Activated CD8-positive, alpha-beta memory T cell treated with anti-CD3 and anti-CD28 coated beads for 24 hours (primary cell): ENCODE measurements at places on chromosomes 5 and 9.

DNA sequence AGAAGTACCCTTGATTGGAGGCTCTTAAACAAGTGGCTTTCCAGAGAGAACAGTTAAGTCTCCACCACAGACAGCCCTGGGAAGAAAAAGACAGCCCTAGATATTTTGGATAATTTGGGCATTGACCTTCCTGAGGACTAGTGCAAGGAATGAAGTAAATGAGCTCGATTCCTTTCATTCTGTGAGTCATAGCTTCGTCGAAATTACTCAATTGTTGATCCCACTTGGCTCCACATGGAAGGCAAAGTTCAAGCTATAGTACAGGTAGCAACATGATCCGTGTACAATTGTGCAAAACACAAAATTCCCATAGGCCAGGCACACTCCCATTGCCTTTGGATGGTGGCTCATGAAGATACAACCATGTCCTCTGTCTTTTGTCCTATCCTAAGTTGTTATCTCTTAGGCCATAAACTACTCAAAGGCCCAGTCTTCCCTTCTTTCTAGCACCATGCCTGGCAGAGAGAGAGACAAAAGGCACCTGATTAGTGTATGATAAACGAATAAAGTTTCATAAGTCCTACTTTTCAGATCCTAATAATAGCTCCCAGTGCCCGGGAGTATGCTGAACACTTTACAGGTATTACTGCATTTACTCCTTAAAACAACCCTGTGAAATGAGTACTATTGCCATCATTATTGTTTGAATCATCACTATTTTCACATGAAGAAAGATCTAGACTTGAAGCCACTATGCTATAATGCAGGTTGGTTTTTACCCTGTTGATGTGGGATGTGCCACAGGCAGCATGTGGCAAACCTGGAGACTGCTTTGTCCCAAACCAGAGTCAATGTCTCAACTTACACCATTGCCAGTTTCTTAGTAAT, 116.7 kb upstream of the RANBP3L start:
- no peak for DNase-seq

DNA sequence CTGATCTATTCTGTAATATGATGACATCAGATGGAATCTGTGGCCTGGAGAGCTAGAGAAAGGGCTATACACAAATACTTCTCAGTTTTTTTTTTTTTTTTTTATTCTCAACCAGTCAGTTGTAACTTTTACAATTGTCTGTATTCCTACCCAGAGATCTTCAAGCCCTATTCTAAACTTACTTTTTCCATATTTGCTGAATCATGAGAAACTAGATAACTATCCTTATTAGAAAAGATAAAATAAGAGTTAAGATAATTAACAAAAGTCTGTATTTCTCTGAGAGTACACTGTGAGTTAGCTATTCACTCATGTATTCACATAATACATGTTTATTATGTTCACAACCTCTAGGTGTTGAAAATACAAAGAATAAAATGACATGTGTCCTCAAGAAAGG, 1575.9 kb downstream of the EFNA5 start:
- no peak for DNase-seq

- DNase-seq: no peak
These were observed 824.4 kb upstream of the TYRP1 start for GRCh38 chr9:11868795-11869194.

GRCh38 chr5:134594336-134594735, 38.3 kb downstream of the SAR1B start:
- no peak for DNase-seq

DNA sequence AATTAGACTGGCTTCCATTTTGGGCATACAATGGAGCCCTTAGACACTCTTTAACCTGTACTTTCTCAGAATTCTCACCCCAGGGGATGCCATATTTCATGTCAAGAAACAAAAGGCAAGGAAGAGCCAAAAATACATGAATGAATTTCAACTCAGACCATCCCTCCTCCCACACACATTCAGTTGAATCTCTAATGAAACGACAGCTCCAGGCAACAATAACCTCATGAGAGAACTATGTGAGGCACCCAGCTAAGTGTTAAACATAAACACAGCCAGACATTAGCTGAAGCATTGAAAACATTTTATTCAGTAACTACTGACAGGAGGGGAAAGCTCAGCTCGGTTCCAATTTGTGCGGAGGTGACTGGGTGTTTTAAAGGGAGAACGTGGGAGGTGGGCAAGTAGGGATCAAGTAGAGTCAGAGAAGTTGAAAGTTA, 1359.1 kb upstream of the CDH9 start:
- DNase-seq: no peak

- peak; percentile 87 for DNase-seq
These were observed 18.1 kb downstream of the TCF7 start for GRCh38 chr5:134132372-134133187.

DNA sequence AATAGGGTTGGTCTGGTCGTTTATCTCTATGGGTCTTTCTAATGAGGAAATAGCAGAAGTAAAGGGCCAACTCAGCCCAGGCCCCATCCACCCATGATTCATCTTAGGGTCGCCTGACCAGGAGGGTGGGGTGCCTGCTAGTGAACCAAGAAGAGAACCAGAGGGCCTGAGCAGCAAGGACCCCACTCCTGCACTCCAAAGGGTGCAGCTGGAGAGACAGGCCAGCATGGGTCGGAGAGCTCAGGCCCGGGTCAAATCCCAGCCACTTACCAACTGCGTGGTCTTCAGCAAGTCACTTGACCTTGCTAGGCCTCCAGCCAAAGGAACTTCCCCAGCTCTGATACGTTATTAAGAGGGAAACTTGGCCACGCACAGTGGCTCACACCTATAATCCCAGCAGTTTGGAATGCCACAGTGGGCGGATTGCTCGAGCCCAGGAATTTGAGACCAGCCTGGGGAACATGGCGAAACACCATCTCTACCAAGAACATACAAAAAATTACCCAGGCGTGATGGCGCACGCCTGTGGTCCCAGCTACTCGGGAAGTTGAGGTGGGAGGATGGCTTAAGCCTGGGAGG, 4.3 kb downstream of the BBLN start:
- no peak for DNase-seq

DNA sequence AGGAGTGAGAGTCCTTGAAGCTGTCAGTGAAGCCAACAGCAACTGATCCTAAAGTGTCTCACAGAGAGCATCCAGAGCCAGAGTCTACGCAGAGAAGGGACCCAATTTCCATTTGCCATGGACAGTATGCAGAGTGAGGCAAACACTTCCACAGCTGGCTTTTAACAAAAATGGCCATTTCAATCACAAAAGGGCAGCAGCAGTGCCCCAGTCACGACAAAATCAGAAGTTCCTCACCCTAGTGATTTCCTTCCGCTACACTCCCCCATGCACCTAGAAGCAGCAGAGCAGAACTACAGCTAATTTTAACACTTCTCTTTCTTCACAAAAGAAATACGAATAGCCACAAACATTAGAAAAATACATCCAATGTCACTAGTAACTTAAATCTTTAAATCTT, 27.9 kb downstream of the FBXW11 start:
- DNase-seq: no peak

DNA sequence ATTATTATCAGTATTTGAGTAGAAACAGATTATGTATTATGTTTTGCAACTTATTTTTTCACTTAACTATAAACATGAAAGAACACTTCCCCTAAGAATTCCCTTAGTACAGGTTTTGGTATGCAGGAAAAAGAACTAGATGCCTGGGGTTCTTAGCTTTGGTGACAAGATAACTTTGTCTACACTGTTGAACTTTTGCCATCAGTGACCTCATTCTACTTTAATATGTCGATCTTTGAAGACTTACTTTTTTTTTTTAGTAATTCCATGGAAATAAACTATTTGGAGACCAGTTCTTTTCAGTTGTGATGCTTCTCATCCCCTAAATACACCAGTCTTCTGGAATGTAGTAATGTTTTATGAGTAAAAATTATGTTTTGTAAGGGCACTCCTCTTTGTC, 34.3 kb downstream of the ZNF462 start:
- no peak for DNase-seq

DNA sequence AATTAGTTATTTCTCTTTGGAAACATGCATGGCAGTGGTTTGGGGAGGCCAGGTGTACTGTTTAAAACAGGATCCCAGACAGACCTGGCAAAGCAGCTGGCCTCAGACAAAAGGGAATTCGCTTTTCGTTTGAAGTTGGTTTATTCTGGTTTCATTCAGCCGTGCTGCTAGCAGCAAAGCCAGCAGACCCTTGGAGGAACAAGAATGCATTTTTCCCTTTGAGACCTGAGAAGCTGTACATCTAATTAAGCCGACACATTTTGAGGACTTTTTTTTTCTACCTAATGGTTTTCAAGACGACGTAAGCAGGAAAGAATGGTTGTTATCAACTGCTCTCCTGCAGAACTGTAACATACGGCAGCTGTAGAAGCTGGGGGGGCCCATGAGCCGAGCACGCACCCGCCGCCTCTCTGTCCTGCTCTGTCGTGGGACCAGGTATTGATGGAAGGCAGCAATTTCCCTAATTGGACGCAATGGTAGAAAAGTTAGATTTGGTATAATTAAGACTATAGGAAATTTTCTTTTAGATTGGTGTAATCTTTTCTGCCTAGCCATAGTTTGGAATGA, 13.6 kb downstream of the PLEKHG4B start:
- DNase-seq: no peak

GRCh38 chr9:3332802-3333201, 193.0 kb downstream of the RFX3 start:
- no peak for DNase-seq

GRCh38 chr5:147397616-147398015, 112.3 kb downstream of the DPYSL3 start:
- no peak for DNase-seq

GRCh38 chr9:93593144-93593658, 16.8 kb downstream of the PHF2 start:
- no peak for DNase-seq

- DNase-seq: no peak
These were observed 4.2 kb downstream of the NIPBL start for GRCh38 chr5:36880761-36881160.

GRCh38 chr5:176387384-176387925, 943 bp downstream of the NOP16 start:
- no peak for DNase-seq

GRCh38 chr5:28543473-28544098, 1505.2 kb upstream of the CDH9 start:
- no peak for DNase-seq

DNA sequence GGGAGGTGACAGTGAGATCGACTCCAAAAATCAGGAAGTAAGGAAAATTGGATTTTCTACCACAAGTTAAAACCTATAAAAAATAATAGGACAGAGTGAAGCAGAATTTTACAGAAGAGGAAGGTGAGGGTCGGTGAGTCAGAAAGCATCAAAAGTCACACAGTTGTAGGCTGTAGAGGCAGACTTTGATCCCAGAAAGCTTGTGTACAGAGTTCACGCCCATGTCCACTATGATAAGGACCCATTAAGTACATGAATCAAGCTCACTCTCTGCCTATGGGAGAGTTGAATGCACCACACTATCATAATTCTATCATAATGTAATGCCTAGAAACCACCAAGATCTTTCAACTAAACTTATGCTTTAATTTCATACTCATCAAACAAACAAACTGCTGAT, 291.2 kb downstream of the PRELID2 start:
- no peak for DNase-seq

DNA sequence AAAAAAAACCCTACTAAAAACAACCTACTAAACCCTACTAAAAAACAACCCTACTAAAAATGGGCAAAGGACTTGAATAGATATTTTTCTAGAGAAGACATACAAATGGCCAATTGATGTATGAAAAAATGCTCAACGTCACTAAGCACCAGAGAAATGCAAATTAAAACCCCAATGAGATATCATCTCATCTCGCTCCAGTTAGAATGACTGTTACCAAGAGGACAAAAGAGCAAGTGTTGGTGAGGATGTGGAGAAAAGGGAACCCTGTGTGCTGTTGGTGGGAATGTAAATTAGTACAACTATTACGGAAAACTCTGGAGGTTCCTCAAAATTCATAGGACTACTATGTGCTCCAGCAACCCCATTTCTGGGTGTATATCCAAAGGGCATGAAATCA, 10.8 kb downstream of the SDHA start:
- DNase-seq: no peak

GRCh38 chr5:66958201-66958979, 238.2 kb downstream of the CD180 start:
- no peak for DNase-seq

- DNase-seq: no peak
These were observed 198.6 kb upstream of the HMHB1 start for GRCh38 chr5:143613329-143613728.

DNA sequence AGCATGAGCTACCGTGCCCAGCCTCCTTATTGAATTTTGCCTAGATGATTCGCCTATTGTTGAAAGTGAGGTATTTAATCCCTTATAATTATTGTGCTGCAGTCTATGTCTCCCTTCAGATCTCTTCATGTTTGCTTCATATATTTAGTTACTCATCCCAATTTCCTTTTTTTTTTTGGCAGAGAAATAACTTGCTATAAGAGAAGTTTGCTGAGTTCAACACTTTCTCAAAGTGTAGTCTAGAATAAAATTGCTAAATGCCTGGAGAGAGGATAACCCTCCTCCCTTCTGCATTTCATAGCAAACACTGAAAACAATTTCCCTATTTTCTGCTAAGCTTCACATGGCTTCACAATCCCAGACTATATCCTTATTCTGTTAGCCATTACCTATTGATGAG, 136.6 kb upstream of the CD180 start:
- DNase-seq: no peak

- no peak for DNase-seq
These were observed 21.3 kb downstream of the GPX3 start for GRCh38 chr5:151041577-151042268.

- no peak for DNase-seq
These were observed 24.2 kb downstream of the TMEM232 start for GRCh38 chr5:110702300-110702699.

DNA sequence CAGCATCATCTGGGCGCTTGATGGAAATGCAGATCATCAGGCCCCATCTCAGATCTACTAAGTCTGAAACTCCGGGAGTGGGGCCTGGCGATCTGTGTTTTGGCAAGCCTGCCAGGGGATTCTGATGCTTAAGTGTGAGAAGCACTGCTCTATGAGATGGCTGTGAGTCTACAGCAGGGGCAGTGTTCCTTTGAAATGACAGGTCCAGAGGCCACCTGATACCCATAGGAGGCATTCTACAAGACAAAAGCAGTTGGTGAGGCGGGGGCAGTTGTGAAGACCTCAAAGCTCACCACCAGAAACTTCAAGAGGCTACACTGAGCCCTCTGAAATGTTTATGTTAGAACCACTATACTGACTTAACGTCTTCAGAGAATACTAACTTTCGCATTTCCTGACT, 86.9 kb upstream of the SPATA31D4 start:
- no peak for DNase-seq

GRCh38 chr9:89888677-89889076, 283.9 kb downstream of the GADD45G start:
- DNase-seq: no peak

GRCh38 chr9:126894052-126894603, 20.5 kb upstream of the RALGPS1 start:
- DNase-seq: no peak

DNA sequence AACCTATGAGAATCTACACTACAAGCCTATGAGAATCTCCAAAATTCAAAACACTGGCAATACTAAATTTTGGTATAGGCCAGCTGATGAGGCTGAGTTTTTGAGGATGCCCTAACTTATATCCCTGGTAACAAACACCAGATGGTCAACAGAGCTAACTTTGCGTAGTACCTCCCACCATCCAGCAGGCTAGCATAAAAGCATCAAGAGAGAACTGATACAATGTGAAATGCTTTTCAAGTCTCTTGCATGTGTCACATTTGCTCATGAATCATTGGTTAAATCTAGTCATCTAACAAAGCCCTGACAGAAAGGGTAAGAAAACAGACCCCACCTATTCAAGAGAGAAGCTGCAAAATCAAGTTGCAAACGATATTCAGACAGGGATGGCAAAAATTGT, 1609.7 kb upstream of the CDH9 start:
- no peak for DNase-seq
